Activated CD4-positive, alpha-beta T cell treated with anti-CD3 and anti-CD28 coated beads, Interleukin-2, amount 50 U/mL, for 1 hour (primary cell): ENCODE measurements at places on chromosomes 6 and 20.

- DNase-seq: no peak
These were observed 98.1 kb upstream of the PTPN1 start for GRCh38 chr20:50412069-50412468.

DNA sequence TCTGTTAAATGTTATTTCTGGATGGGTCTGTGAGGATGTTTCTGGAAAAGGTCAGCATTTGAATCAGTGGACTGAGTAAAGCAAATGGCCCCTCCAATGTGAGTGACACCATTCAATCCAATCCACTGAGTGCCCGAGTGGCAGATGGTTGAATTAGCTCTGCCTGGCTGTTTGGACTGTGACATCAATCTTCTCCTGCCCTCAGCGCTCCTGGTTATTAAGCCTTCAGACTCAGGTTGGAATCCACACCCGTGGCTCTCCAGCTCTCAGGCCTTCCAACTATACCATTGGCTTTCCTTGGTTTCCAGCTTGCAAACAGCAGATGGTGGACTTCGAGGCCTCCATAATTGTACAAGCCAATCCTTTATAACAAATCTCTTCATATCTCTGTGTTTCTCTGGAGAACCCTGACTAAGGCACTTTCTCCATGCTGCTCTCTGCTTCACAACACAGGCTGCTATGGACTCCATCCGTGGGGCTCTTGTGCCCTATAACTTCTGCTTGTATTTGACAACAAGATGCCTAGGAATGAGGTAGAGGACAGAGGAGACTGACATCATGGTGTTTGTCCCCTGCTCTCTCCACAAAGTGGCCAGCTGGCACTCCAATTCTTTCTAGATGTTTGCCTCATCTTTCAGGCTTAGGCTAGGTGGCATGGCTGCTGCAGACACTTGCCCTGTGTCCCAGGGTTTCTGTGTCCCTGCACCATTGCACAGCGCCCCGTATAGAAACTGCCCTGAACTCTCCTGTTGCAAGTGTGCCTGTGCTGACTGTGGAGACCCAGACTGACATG lies 4.8 kb upstream of the CSTL1 start:
- DNase-seq: no peak

DNA sequence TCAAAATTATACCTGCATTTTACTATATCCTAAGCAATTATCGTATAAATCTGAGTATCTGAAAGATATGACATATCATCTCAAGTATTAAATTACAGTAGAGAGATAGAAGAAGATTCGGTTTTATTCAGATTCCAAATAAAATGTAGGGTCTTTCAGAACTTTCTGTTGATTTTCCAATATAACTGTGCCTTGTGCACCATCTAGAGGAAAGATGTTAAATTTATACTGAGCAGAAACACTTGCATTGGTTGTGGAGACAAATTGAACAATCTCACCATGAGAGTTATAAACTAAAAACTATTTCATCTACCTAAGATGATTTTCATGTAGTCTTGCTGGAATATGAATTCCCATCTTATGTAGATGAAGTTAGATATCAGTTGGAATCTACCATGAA lies 26.8 kb upstream of the HSF2 start:
- no peak for DNase-seq

DNA sequence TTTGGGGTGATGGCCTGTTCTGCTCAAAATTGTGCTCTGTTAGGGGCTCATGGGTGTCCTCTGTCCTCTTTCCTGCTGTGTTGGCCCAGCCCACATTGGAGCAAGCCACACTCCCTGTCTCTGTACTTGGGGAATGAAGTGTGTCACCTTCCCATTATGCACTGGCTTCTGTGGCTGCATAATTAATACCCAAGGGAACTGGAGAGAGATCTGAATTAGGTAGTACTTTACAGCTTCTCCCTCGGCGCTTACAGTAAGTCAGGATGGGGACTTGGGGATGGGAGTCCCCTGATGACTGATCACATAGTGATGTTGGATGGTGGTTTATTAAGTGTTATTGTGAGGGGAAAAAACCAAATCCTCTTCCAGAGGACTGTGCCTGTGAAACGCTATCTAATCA lies 116.6 kb downstream of the FOXO3 start:
- DNase-seq: no peak

GRCh38 chr20:53899351-53900167 lies 170.8 kb downstream of the BCAS1 start:
- peak; percentile 48 for DNase-seq

DNA sequence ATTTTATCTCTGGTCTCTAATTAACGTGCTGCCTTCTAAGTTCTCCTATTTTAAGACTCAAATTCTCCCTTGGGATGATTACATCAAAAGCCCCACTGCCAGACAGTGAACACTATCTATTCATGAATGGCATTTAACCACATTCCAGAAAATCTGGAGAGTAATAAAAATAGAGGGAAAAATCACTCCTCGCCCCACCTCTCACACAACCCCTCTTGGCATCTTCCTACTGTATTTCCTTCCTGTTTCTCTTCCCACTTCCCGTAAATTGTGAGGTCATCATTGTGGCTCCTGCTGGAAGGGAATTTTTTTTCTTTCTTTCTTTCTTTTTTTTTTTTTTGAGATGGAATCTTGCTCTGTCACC lies 31.5 kb downstream of the RAB44 start:
- no peak for DNase-seq

- DNase-seq: no peak
These were observed 92.1 kb upstream of the NEDD9 start for GRCh38 chr6:11324453-11325015.

GRCh38 chr6:75438442-75439116 lies 55.0 kb downstream of the FILIP1 start:
- DNase-seq: no peak
